ENCODE measurements at places on chromosomes 1 and 21.

DNA sequence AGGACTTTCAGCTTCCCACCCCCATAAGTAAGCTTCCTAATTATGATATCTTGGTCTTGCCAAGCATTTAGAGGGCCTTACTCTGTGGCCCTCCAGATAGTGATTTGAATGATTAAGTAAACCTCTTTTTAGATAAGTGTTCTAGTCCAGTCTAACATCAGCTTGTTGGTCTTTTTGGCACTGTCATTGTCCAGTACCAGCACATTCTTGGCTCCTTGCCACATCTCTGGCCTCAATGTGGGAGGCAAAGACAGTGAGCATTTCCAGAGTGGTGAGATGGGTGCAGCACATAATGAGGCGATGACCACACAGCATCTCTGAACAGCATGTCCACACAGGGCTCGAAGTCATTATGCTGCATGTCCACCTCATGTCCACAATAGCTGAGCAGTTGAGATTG, 6.1 kb downstream of the CAPZA1 start:
- DNase-seq = no peak

GRCh38 chr21:32426066-32426465, 13.6 kb downstream of the EVA1C start:
- DNase-seq = no peak

- DNase-seq = no peak
These were observed 964.6 kb downstream of the BRINP3 start for GRCh38 chr1:189513091-189513490.

- no peak for DNase-seq
These were observed 11.8 kb upstream of the IPP start for GRCh38 chr1:45762291-45762690.

DNA sequence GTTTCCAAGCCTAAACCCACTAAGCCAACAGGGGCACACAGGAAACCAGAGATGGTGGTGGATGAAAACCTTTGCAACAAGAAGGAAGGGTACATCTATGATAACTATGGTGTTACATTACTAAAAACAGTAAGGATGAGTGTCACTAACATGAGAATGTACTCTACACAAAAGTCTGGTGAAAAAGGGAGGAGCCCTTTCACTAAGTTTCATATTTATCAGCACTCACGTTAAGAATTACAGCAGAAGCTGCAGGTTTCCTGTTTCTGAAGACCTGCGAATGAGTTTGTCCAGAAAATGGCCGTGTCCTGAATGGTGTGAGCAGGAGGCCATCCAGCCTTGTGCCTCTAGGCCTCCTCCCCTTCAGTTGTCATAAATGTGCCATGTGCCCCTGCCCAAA, 17.8 kb downstream of the ABCG1 start:
- no peak for DNase-seq

DNA sequence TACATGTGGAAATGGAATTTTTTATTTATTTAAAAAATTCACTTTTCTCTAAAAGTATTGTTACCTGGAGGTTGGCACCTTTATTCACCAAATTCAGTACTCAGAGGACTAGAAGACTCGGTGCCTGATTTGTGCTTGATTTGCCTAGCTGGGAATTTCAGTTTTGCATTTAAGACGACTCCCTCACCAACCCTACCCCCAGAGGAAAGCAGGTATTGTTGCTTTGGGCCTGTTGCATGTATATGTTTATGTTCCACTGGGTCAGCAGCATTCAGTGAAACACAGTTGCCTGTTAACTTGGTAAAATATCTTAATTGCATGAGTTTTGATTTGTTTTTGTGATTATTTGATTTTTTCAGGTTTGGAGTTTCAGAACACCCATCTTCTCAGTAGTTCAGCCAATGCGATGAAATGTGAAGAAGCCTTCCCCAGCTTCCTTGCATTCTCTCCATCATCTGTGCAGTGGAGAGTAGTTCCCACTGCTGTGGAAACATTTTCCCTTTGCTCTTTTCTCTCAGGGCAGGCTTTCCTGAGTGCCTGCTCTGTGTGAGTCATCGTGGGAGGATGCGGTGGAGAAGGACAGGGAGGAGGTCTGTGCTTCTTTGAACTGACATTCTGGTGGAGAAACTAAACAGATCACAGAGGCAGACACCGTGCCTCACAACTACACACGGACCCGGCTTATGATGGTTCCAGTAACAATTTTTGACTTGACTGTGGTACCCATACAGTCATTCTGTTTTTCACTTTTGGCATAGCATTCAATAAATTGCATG, 6.4 kb downstream of the ADARB1 start:
- DNase-seq = no peak

- no peak for DNase-seq
These were observed 60.1 kb downstream of the SDCCAG8 start for GRCh38 chr1:243315893-243316292.

- DNase-seq = no peak
These were observed 19.0 kb downstream of the CFAP74 start for GRCh38 chr1:1984560-1985070.

- DNase-seq = no peak
These were observed 64.0 kb downstream of the CTH start for GRCh38 chr1:70475023-70475422.

DNA sequence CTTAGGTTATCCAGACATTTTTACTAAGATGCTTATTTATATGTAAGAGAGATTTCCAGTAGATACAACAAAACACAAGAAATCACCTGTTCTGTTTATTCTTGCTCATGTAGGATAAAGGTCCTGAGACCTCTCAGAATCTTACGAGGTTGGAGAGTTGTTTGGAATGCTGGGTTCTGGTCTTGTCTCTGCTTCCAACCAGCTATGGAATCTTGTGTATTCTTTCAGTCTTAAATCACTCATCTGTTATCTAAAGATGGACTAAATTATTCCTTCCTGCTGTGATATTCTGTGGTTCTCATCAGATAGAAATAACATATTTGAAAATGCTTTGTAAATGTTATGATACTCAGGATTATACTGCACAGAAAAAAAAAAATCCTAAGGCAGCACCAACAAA, 21.3 kb downstream of the GNAT2 start:
- no peak for DNase-seq

DNA sequence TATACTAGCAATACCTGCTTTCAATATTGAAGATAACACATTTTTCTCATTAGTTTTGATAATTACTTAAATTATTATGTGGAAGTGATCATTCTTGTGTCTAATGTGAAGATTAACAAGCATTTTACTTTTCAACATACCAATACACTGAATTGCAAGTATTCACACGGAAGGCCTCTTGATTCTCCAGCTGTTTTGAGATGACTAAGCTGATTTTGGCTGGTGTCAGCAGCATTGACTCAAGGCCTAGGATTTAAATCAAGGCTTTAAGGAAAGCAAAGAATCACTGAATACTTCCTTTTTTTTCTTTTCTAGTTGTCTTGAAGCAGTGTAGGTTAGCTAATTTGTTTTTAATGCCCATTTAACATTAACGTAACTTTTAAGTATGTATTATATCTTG, 373.7 kb downstream of the SRGAP2C start:
- no peak for DNase-seq

GRCh38 chr1:231465051-231465450, 43.0 kb upstream of the EGLN1 start:
- no peak for DNase-seq

DNA sequence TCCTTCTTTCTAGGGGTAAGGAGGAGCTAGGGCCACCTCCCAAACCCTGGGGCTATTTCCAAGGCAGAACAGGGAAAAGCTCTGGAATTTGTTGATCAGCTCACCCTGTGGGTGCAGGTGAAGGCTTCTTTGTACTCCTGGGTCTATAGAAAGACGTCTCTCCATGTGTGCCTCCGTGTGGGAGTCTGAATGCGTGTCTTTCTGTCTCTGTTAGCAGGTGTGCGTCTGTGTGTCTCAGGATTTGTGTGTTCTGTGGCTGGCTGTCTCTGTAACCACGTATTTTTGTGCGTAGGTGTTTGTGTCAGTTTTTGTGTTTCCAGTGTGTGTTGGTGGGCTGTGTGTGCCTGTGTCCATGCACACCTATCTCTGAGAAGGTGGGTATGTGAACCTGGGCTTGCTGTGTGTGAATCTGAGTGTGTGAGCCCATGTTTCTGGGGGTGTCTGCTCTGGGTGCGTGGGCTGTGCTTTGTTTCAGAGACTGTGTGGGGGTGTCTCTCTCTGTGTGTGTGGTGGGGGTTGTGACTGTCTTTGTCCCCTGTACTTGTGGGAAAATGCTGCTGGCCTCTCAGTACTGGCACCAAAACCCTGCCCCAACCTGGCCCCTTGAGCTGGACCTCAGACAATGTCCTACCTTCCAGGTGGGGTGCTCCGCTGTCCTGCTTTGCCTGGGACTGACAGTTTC, 12.7 kb upstream of the ETV3L start:
- no peak for DNase-seq

DNA sequence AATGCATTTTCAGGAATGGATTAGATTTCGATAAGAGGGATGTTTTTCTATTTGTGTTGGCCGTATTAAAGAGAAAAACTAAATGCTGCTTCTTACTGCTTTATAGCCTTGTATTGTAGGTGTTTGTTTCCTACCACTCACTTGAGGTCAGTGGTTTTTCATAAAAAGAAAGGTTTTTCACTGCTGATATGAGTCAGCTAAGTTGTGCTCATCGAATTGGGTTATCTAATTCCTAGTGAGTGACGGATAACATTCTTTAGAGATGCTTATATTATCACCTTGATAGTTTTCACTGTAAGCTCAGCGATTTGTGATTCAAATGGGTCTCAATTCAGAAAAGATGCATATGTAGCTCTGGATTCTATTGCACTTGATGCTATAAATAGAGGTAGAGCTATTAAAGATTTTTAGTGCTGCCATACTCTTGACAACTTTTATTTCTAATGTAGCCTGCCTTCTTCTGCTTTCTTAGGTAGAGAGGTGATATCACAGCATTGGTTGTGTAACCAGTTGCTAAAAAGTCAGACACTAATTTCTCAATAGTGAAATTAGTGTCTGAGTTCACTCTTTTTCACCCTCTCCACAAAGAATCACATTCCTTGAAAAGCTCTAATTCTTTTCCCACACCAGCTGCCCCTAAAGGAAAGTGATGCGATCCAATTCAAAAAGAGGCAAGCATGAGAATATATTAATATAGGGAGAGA, 180.0 kb downstream of the RASAL2 start:
- no peak for DNase-seq

- no peak for DNase-seq
These were observed 544.9 kb downstream of the KCNT2 start for GRCh38 chr1:196063294-196063693.

DNA sequence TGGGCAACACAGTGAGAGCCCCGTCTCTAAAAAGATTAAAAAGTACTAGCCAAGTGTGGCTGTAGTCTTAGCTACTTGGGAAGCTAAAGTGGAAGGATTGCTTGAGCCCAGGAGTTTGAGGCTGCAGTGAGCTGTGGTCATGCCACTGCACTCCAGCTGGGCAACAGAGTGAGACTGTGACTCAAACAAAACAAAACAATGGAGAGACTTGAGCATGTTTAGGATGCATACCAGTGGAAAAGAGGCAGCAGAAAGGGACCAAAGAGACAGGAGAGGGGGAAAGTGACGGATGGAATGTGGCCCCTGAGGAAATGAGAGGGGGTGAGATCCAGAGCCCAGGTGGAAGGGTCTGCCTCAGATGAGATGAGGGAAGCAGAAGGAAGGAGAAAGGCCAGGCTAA, 358.9 kb downstream of the RPS6KC1 start:
- no peak for DNase-seq

DNA sequence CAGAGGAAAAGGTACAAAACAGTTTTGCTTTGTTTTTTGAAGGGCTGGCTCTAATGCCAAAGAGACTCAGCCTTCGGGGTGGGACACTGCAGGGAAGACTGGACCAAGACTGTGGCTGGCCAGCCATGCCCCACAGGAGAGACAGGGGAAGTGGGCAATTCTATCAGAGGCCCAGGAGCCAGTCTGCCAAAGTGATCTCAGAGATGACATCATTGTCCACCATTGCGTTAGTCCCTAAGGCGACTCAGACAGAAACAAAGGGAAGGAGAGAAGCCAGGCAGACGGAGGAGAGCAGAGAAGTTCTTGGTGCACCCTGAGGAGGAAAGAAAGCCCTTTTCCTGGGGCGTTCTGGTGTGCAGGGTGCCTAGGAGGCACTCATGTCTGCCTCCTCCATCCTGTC, 26.4 kb downstream of the OPTC start:
- no peak for DNase-seq

DNA sequence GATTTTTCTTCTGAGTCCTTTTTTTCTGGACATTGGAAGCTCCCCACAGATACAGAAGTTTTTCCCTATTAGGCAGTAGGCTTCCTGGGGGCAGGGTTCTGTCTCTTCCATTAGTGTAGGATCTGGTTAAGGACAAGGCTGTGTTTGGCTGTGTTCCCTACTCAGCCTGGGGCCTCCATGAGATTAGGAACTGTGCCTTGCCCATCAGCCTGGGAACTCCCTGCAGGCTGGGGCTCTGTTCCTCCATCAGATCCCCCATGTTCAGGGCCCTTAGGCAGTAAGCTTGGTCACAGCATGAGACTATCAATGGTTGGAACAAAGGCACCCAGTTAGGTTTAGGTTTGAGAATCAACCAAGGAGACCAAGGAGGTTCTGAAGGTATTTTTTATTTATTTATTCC, 22.7 kb downstream of the NAV1 start:
- DNase-seq = no peak
